Fibroblast of pulmonary artery (primary cell): ENCODE measurements at places on chromosomes 6 and 20.

- DNase-seq: no peak
Measured at GRCh38 chr6:151351146-151351700, 40.1 kb downstream of the ZBTB2 start.

- no peak for DNase-seq
Measured at GRCh38 chr6:56328728-56329090, 81.3 kb upstream of the COL21A1 start.

GRCh38 chr6:164048840-164049516 lies 634.5 kb downstream of the QKI start:
- peak; percentile 54 for DNase-seq

DNA sequence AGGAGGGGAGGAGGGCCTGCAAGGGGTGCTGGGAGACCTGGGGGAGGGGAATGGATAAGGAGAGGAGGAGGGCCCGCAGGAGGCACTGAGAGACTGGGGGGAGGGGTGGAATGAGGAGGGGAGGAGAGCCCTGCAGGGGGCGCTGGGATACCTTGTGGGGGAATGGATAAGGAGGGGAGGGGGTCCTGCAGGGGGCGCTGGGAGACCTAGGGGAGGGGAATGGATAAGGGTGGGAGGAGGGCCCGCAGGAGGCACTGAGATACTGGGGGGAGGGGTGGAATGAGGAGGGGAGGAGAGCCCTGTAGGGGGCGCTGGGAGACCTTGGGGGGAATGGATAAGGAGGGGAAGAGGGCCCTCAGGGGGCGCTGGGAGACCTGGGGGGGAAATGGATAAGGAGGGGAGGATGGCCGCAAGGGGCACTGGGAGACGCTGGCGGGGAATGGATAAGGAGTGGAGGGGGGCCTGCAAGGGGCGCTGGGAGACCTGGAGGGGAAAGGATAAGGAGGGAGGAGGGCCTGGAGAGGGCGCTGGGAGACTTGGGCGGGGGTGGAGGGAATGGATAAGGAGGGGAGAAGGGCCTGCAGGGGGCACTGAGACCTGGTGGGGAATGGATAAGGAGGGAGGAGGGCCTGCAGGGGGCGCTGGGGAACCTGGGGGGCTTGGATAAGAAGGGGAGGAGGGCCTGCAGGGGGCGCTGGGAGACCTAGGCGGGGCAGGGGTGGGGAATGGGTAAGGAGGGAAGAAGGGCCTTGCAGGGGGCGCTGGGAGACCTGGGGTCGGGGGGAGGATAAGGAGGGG lies 1.3 kb upstream of the CTCFL start:
- no peak for DNase-seq

- DNase-seq: peak; percentile 70
Measured at GRCh38 chr6:119484598-119484997, 135.0 kb upstream of the MAN1A1 start.

- DNase-seq: no peak
Measured at GRCh38 chr6:93858213-93858612, 438.9 kb upstream of the EPHA7 start.

GRCh38 chr20:63073738-63074065 lies 66.9 kb upstream of the BHLHE23 start:
- DNase-seq: no peak

DNA sequence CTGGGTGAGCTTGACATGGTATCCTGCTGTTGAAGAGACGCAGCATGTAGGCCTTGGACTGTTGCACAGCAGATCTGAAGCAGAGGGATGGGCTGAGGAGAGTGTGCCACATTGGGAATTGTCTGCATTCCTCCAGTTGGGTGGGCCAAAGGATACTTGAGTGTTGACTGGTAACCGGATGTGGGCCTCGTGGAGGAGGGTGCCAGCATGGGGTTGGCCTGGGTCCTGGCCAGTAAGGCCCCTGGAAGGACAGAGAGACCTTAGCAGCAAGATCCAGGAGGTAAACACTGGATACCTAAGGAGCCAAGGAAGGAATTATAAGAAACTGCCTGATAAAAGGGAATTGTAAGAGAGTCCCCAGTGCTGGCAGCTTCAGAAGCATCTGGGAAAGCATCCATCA lies 76.9 kb downstream of the FIG4 start:
- peak; percentile 25 for DNase-seq

- DNase-seq: no peak
Measured at GRCh38 chr20:18662279-18663040, 74.6 kb downstream of the DTD1 start.

GRCh38 chr20:57973886-57974285 lies 254.6 kb downstream of the ANKRD60 start:
- no peak for DNase-seq

DNA sequence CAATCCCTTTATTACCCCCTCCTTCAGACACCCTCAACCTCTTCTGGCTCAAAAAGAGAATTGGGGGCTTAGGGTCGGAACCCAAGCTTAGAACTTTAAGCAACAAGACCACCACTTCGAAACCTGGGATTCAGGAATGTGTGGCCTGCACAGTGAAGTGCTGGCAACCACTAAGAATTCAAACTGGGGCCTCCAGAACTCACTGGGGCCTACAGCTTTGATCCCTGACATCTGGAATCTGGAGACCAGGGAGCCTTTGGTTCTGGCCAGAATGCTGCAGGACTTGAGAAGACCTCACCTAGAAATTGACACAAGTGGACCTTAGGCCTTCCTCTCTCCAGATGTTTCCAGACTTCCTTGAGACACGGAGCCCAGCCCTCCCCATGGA lies 2.2 kb downstream of the TNF start:
- DNase-seq: no peak

GRCh38 chr6:79152269-79152737 lies 74.2 kb upstream of the PHIP start:
- no peak for DNase-seq

DNA sequence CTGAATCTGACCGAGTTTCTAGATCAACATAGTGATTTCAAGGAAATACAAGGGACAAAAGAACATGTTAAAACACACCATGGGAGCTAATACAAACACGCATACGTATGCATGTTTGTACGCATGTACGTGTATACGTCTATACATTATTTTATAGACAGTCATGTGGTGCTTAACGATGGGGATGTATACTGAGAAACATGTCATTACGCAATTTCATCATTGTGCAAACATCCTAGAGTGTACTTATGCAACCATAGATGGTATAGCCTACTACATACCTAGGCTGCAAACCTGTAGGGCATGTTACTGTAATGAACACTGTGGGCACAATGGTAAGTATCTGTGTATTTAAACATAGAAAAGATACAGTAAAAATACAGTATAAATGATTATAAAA lies 25.0 kb upstream of the NELFCD start:
- no peak for DNase-seq

DNA sequence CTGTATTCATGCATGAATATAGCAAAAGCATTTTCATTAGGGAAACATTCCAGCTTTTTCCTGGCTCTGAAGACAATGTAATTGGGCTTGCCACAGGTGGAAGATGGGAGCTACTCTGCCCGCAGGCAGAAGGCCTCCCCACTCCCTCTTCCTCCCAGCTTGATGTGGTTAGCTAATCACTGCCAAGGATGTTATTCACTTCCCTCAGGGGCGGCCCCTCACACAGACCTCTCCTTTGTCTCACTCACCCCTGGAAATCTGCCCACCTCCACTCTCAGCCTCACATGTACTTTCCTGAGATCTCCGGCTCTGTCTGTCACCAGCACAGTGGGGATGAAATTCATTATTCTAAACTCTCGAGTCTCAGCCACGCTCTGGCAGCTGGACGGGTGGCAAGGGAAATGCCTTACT lies 100.7 kb downstream of the ANKRD60 start:
- DNase-seq: peak; percentile 79

GRCh38 chr6:16396497-16397319 lies 158.3 kb downstream of the GMPR start:
- DNase-seq: no peak

GRCh38 chr6:17871189-17871519 lies 116.3 kb downstream of the KIF13A start:
- DNase-seq: no peak

DNA sequence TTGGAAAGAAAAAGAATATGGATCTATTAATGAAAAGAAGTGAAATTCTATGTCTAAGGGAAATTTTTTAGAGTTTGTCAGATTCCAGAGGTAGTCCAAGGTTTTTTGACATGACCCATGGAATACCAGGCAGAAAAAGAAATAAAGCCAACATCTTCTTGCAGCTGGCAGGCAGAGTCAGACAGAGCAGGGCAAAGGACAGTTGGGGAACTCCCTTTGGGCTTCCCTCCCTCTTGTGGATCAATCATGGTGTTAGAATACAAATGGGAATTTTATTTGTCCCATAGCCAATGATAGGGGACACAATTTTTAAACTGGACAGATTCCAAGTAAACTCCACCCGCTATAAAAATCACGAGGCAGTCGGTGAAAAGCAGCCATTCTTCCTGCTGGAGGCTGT lies 92.1 kb upstream of the TAB2 start:
- DNase-seq: no peak

GRCh38 chr20:61835301-61835700 lies 230.4 kb downstream of the TAF4 start:
- no peak for DNase-seq

- peak; percentile 36 for DNase-seq
Measured at GRCh38 chr6:15246666-15247499, 1.0 kb downstream of the JARID2 start.

DNA sequence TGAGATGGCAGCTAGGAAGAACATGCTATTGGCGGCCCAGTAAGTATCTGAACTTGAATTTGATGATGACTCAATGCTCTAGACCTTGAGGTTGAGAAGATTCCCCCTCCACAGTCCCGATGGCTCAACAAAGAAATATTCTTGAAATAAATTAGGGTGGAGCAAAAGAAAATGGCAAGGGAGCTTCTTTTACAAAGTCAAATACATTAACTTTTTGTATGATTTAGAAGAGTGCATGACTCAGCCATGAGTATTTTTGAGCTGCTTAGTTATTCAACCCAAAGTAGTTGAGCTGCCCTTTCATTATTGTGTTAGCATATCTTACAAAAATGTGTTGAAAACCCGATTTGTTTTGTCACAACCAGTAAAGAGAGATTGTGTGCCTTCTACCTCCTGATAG lies 7.6 kb downstream of the TFAP2C start:
- DNase-seq: no peak

DNA sequence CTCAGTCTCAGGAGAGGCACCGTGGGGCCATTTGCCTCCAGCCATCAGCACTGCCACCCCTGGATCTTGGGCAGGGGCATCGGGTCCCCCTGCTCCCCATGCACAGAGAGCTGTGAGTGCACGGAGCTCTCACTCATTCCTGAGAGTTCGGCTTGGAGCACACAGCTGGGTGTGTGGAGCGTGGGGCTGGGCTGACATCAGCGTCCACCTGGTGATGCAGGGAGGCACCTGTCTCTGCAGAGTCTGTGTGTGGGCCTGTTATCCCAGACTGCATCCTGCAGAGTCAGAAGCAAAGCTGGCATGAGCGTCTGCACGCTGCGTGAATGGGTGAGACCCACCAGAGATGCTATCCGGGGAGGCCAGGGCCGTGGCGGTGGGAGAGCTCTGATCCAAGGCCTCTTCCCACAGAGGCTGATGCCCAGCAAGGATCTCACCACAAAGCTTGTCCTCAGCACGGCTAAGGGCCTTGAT lies 248.8 kb upstream of the AFDN start:
- no peak for DNase-seq

DNA sequence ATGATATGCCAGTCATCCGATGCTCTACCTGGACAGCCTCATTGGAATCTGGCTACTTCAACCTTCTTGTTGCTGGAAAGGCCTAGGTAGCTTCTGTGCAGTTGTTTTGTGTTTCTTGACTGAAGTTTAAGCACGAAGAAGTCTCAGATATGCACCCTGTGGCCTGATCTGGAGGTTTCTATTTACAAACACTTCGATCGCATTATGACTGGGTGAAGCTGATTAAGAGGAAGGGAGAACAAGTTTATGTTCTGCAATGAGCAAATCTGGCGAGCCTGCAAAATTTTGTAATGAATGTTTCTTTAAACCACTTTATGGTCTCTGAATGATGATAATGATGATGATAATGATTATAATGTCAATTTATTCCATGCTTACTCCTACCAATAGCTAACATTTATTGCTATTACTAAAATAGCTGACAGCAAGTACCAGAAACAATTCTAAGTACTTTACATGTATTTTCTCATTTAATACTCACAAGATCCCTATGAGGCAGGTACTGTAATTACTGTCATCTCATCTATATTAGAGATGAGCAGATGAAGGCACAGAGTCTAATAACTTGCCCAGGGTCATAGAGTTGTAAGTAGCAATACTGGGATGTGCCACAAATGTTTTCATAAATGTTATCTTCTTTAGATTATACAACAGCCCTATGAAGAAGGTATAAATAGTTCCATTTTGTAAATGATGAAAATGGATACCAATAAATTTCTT lies 126.1 kb upstream of the UST start:
- no peak for DNase-seq

- peak; percentile 30 for DNase-seq
Measured at GRCh38 chr6:30206799-30207618, 6.2 kb downstream of the TRIM26 start.

- no peak for DNase-seq
Measured at GRCh38 chr6:74280130-74280692, 584.2 kb downstream of the CD109 start.

- DNase-seq: no peak
Measured at GRCh38 chr20:8652396-8652795, 416.5 kb upstream of the PLCB4 start.

- no peak for DNase-seq
Measured at GRCh38 chr6:151837223-151837622, 29.7 kb downstream of the ESR1 start.

DNA sequence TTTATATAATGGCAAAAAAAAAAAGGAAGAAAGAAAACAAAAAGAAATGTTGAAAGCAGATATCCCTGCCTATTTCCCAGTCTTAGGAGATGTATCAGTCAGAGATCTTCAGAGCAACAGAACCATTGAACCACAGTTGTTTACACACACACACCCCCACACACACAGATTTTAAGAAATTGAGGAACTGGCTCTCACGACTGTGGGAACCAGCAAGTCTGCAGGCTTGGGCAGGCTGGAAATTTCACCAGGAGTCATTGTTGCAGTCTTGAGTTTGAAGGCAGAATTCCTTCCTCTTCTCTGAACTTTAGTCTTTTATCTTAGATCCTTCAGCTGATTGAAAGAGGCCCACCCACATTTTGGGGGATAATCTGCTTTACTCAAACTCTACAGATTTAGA lies 380.9 kb downstream of the CDKAL1 start:
- no peak for DNase-seq

DNA sequence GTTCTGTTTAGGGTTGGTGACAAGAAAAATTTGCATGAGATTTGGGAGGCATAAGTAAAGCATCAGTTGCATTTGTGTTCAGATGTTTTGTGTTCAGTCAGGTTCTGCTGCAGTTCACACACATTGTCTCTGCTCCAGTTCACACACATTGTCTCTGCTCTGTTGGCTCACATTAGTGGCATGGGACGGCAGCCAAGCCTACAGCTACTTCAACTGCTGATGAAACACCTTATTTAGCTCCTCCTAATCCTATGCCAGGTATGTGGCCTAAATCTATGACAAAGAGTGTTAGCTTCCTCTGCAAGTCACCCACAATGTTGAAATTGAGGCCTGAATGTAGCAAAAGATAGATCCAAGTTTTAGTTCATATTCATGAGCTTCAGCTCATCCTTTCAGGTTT lies 278.1 kb upstream of the SYNCRIP start:
- no peak for DNase-seq

GRCh38 chr6:7684076-7684475 lies 41.8 kb upstream of the BMP6 start:
- no peak for DNase-seq

- no peak for DNase-seq
Measured at GRCh38 chr6:170294298-170294730, 3.4 kb upstream of the DLL1 start.
